ENCODE measurements at places on chromosomes 6 and 20. TPM values are rescaled to one million over a fixed set of nuclear protein-coding genes. Genes with fewer than 3 reads are reported as not detected.

GRCh38 chr6:166300357-166300987 lies 7.7 kb downstream of the PRR18 start:
- DNase-seq, result no peak

GRCh38 chr20:47543006-47543431 lies 41.3 kb downstream of the NCOA3 start:
- DNase-seq, result no peak

- no peak for DNase-seq
Measured at GRCh38 chr20:7123457-7123856, 356.0 kb downstream of the BMP2 start.

GRCh38 chr6:105934708-105935107 lies 151.4 kb upstream of the PRDM1 start:
- no peak for DNase-seq

- DNase-seq, result no peak
Measured at GRCh38 chr20:58665606-58666005, 14.5 kb downstream of the STX16 start.

GRCh38 chr6:5093231-5094015 lies 8.3 kb downstream of the PPP1R3G start:
- no peak for DNase-seq

GRCh38 chr20:49713753-49714712 lies at the start of gene B4GALT5:
Gene B4GALT5 (minus strand): TSS chr20:49713878. CDS start chr20:49713690, 188 bp downstream.
- DNase-seq, result peak; percentile 72

DNA sequence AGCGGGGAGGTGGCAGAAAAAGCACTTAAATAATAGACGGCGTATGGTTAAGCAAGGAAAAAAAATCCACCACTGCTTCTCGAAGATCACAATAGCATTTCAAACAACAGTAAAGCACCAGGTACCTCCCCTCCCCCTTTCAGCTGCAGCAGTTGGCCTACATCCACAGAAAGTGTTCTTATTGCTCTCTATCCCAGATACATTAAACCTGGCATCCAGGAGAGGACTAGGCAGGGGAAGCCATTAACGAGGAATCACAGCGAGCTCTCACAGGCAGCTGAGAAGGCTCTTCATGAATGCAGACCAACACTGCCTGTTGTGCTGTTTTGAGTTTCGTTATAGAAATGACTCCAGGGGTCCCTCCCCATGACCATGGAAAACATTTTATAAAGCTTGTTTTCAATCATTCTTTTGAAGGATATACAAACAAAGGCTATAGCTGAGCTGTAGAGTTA lies 11.8 kb downstream of the FYN start:
- DNase-seq, result no peak

Gene GJA1
- total RNA-seq, result not detected

Gene BMP6
- not detected for total RNA-seq

Gene MPIG6B
- 0.33 TPM for total RNA-seq
